ENCODE measurements at places on chromosomes 7 and 10. TPM values are rescaled to one million over a fixed set of nuclear protein-coding genes. Genes with fewer than 3 reads are reported as not detected.

Gene ITGA8
- total RNA-seq, result 0.75 TPM

Gene ZNF425
- total RNA-seq, result 0.62 TPM

Gene CDH23
- total RNA-seq, result 3.1 TPM

Gene CAV2
- 277 TPM for total RNA-seq

Gene CCAR1
- 29.2 TPM for total RNA-seq

Gene ITIH5
- 8.3 TPM for total RNA-seq

Gene MMD2
- not detected for total RNA-seq

Gene FEZF1
- total RNA-seq, result not detected

Gene OR2A12
- total RNA-seq, result not detected

Gene ELMO1
- total RNA-seq, result 15.8 TPM

Gene CACNB2
- total RNA-seq, result 35.5 TPM

Gene DMTF1
- total RNA-seq, result 22.2 TPM

Gene MALRD1
- 0.30 TPM for total RNA-seq

Gene TRIM74
- total RNA-seq, result 0.24 TPM

Gene MMRN2
- total RNA-seq, result 23.4 TPM

Gene CYP3A7
- total RNA-seq, result not detected

Gene WEE2
- 0.12 TPM for total RNA-seq

Gene ACBD7
- total RNA-seq, result not detected

Gene PRSS37
- not detected for total RNA-seq

Gene GARIN1A
- 4.0 TPM for total RNA-seq

Gene CACNA2D1
- 85.1 TPM for total RNA-seq

Gene FOXP2
- 2.9 TPM for total RNA-seq

Gene ADCY1
- total RNA-seq, result 8.6 TPM

Data from heart right ventricle (tissue), 16 donors.